ENCODE measurements at places on chromosomes 6 and 20.

DNA sequence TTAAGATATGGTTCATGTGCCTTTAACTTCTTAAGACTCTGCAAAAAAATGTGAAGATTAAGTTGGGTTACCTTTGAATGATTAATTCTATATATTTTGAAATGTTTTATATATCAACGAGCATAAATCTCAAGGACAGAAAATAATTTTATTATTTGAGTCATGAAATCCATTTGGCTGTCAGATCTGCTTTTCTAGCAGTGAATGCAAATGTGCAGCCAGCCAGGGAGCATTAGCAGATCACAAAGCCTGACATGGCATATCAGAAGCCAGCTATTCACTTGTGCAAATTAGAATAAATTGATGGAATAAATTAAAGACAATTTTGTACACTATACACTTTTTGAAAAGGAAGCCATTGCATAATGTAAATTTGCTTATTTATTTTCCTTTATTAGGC lies 424.3 kb downstream of the ADGRB3 start:
- no peak for DNase-seq

GRCh38 chr20:1015181-1015580 lies 13.1 kb upstream of the RSPO4 start:
- DNase-seq: no peak

- no peak for DNase-seq
Measured at GRCh38 chr6:170107606-170108222, 183.2 kb downstream of the DLL1 start.

GRCh38 chr20:7080472-7080871 lies 313.0 kb downstream of the BMP2 start:
- no peak for DNase-seq

DNA sequence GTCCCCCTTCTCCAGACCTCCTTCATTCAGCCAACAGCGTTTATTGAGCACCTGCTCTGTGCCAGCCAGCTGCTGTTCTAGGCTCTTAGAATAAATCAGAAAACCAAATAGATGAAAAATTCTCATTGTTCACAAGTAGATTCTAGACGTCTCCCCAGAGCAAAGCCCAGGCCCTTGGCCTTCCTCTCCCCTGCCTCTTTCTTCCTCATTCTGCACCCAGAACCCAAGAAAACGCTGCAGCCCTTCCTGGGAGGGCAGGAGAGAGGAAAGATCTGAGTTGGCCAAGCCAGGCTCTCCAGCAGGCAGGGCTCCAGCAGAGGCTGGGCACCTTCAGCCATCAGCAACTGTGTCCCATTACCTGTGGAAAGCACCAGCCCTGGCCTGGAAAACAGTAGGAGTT lies 12.0 kb upstream of the BPI start:
- no peak for DNase-seq

DNA sequence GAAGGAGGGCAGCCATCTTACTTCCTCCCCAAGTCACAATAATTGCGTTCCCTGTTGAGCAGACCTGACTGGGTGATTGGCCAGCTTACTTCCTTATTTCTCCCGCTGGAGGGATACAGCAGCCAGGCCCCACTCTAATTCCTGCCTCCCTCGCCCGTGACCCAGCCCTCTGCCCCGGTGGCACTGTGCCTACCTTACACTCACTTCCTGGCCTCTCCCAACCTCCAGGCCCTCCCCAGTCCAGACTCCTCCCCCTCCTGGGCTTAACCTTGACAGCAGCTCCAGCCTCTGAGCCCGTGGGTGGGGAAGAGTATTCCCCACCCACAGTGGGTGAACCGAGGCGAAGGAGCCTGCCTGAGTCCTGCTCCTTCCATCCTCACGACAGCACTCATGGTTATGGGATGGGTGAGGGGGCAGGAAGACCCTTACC lies 3.0 kb downstream of the BAK1 start:
- DNase-seq: no peak

GRCh38 chr6:128150376-128150775 lies 249.5 kb upstream of the THEMIS start:
- no peak for DNase-seq
